ENCODE measurements at places on chromosomes 5 and 9.

- no peak for DNase-seq
Observed at GRCh38 chr9:97845130-97845529, 7.9 kb upstream of the FOXE1 start.

DNA sequence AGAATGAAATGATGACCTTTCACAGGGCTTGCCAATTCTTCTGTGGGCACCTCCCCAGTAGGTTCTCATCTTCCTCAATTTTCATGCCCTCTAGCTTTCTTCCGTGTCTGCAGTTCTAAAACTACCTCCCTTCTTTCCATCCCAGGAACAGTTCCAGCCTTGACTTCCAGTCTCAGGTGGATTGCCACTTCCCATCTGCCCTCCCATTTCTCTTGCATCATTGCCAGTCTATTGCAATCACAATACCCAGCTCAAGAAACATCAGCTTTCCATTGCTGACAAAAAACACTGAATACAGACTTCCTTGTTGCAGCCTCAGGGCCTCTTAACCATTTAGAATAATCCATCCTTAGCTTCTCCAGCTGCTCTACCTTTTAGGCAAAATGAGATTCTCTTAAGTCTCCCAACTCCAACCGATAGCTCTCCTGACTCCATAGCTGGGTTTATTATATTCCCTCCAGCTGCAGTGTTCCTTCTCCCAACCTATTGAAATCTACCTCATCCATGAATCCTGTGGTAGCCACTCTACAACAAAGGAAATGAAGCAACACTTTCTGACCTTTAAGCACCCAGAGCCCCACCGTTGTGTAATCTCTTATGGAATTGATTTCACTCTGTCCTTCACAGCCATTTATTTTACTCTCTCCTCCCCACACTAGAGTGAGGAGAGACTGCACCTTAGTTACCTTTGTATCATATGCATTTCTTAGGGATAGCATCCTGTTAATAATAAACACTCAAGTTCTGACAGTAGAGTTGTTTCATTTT lies 75.6 kb upstream of the PCA3 start:
- no peak for DNase-seq

DNA sequence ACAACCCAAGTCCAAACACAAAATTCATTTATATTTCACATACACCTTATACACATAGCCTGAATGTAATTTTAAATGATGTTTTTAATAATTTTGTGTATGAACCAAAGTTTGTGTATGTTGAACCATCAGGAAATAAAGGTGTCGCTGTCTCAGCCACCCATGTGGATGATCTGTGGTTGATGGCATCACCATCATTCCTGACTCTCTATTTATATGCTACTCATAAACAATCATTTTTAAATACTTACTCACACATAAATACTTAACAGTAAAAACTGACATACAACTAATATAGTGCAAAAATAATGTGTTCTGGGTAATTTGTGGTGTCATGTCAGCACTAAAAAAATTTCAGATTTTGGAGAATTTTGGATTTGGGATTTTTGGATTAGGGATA lies 38.4 kb downstream of the SMC5 start:
- DNase-seq: no peak

DNA sequence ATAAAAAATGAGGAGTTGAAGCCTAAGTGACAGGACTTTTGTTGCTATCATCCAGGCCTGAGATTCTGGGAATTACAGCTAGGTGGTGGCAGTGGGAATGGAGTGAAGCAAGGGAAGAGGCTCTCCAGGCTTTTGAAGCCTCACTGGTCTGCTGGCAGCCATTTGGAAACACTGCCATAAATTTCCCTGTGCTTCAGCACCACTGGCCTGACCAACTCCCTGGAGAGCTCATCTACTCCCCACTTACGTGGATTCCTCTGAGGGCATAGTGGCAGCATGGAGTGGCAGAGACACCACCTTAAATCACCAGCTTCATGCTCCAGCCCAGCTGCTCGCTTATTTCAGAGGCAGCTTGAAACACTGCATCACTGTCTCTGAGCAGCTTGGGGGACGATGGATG lies 518.2 kb downstream of the TLR4 start:
- DNase-seq: no peak

GRCh38 chr5:156387391-156387790 lies 60.4 kb downstream of the SGCD start:
- DNase-seq: no peak

DNA sequence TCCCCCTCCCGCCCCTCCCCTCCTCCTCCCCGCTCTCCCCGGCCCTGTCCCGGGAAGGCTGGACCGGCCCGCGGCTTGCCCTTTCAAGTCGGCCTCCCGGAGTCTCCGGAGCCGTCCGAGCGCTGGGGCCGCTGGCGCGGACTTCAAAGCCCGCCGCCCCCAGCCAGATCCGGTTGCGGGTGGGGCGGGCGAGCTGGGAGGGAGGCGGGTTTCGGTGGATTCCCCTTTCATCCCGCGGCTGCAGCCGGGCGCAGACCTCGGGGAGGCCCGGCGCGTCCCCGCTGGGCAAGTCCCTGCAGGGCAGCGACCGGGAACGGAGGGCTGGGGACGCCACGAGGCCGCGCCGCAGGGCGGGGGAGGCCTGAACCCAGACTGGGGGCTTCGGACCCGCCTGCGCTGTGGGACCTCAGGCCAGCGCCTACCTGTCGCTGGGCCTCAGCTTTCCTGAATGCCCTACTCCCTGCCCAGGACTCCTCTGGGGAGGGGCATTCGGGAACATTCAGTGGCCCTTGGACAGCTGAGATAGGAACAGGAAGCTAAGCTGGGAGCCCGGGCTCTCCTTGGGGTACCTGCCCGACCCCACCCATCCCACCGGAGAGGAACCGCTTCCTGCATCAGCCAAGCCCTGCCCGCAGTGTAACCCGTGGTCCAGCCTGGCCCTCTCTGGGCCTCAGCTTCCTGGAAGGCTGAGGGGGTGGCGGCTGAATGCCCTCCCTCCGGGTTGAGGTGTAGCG lies 23.4 kb downstream of the C9orf50 start:
- no peak for DNase-seq

DNA sequence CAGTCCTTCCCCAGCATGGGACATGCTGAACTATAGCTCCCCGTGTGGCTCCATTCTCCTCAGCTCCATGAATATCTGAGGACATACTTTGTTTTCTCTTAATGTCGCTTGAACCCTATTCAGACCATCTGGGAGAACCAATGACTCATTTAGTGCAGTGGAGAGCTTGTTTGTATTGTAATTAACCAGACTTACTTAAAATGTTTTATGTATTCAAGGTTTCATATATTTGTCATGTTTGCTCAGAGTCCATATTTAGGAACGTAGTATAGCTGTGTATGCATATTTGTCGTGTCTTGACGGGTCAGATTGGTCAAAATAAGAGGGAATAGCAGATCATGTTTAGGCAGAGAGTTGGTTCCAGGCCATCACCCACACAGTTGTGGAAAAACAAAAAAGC lies 150.1 kb upstream of the NTRK2 start:
- DNase-seq: no peak

DNA sequence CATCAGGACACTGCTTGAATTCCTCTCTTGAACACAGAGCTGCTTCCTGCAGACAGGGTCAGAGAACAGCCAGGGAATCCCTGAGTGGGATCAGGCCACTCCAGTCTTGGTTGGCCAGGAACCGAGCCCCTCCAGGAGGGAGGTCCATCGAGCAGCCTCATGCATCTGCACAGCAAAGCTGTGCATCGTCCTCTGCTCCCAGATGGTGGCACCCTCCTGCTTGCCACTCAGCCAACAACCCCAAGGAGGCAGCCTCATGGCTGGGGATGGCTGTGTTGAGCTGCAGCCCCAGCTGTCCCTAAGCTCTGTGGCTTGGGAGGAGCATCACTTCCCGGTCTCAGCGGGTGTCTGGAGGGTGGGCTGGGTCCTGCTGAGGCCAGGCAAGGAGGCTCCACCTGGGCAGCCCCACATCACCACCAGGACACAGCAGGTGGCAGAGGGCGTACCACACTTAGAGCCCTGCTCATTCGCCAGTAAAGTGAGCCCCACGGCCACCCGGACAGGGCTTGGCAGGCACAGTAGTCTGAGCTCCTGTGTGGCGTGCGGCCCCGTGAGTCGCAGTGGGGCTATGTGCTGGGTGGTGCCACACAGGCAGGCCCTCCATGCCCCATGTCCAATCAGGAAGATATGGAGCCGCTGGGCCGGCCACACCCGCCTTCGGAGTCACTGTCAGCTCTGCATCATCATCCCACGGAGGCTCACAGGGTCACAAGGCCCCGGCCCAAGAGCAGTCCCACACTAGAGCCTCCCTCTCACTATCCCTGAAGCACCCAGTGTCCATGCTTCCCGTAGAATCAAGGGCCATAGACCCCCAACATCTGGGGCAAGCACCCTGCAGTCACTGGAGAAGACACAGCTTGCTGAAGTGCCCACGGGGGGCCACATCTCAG lies 11.9 kb downstream of the LPCAT1 start:
- peak; percentile 76 for DNase-seq

GRCh38 chr5:124707520-124707919 lies 38.9 kb downstream of the ZNF608 start:
- DNase-seq: no peak

GRCh38 chr9:93098236-93098946 lies 2.4 kb downstream of the CARD19 start:
- DNase-seq: no peak

GRCh38 chr9:88721495-88722279 lies 186.7 kb downstream of the NXNL2 start:
- no peak for DNase-seq

DNA sequence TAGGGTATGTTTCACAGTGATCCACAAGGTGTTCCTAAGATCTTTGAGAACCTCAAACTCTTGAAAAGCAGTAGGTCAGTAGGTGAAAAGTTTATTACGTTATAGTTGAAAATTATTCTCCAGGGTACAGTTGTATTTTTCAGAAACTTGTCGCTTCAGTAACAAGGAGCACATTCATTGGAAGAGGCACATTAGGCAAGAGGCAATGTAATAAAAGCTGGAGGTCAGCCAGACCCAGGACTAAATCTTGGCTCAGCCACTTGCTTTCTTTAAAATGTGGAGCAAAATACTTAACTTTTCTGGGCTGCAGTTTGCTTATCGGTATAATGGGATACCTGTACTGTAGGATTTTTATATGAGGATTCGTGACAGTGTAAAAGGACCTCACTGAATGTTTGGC lies 45.6 kb downstream of the TLE4 start:
- DNase-seq: no peak

DNA sequence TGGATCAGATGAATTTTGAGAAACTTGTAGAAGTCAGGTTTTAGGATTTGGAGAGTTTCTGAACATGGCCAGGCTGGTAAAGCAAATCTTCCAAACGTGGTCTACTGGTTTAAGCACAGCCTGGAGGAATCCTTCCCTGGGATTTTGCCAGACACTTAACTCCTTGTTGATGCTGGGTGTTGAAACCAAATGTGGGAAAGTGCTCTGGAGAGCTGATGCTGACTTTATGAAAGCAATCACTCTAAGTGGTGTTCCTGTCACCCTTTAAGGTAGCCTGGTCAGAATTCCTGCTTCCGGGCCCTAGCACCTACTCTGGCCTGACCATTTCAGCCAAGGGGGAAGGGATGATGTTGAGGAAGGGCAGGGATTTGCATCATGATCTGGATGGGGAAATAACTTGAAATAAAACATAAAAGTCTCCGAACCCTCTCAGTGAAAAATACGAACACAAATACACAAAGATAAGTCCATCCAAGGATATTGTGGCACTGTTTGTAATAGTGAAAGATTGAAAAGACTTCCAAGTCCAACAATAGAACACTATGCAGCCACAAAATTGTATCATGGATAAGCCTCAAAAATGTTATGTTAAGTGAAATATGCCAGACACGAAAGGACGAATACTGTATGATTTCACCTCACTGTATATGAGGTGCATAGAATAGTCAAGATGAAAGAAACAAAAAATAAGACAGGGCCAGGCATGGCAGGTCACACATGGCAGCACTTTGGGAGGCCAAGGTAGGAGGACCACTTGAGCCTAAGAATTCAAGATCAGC lies 57.7 kb downstream of the PDE6A start:
- DNase-seq: no peak

- no peak for DNase-seq
Observed at GRCh38 chr9:107735821-107736220, 246.3 kb upstream of the KLF4 start.

- DNase-seq: no peak
Observed at GRCh38 chr5:125049721-125050702, 303.6 kb upstream of the ZNF608 start.

DNA sequence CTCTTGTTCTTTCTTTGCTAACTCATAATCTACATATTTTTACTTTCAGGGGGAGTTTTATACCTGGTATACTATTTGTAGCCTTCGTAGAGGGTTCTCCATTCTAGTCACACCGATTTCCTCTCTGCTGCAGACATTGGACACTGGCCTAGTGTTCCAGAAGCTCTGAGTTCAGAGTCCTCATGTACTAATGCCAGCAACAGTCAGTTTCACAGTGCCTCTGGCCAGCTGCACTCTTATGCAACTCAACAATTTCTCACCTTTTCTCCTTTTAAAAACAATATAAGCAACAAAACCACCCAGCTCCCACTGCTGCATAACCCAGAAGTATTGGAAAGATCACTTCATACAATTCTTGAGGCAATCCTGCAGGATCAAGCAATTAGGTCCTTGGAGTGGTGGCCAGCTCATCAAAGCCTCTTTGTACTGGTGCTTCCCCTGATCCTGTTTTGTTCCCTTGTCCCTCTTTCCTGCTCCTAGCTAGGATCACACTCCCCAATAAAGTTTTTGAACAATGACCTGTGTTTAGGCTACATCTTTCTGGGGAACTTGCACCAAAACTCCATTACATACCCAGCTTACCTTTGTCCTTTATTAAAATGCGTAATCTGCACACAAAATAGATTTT lies 98.1 kb upstream of the TUT7 start:
- no peak for DNase-seq

All from NCI-H774 (cell line).